ENCODE measurements at places on chromosomes 12 and 14.

- no peak for DNase-seq
Observed at GRCh38 chr12:131355361-131356245, 355.3 kb upstream of the SFSWAP start.

DNA sequence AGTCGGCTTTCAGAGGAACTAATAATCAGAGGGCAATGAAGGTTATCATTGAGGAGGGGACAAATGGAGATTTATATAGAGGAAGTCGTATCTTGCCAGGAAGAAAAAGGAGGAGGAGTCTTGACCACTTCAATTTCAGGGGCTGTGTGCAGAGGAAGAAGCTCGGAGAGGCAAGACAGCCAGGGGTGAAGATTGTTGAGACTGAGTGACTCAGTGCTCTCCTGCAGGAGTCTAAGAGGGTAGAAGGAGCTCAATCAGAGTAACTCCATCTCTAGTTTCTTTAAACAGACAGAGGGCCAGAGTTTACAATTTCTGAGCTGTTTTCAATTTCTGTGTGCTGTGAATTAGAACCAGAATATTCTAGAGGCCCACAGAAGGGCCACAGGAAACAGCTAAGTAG, 439.3 kb upstream of the PRICKLE1 start:
- no peak for DNase-seq

DNA sequence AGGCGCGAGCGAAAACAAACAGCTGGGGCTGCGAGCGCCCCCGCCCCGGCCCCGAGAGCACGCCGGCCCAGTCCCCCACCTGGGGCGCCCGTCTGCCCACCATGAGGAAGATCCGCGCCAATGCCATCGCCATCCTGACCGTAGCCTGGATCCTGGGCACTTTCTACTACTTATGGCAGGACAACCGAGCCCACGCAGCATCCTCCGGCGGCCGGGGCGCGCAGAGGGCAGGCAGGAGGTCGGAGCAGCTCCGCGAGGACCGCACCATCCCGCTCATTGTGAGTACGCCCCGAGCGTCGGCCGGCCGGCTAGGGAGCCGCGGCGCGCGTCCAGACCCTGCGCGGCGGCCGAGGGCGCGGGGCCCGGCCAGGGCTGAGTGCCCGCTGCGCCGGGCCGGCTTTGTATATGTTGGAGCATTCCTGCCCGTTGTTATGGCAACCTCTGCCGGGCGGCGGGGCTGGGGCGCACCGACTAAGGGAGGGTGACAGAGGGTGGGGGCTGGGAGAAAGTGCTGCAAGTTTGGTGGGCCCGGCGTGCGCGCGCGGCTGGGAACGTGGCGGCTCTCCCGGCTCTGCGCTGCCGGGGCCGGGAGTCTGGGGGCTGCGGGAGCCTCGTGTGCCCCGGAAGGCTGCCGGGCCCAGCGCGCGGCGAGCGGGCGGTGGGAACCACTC, 367 bp downstream of the GALNT16 start:
- DNase-seq = no peak

DNA sequence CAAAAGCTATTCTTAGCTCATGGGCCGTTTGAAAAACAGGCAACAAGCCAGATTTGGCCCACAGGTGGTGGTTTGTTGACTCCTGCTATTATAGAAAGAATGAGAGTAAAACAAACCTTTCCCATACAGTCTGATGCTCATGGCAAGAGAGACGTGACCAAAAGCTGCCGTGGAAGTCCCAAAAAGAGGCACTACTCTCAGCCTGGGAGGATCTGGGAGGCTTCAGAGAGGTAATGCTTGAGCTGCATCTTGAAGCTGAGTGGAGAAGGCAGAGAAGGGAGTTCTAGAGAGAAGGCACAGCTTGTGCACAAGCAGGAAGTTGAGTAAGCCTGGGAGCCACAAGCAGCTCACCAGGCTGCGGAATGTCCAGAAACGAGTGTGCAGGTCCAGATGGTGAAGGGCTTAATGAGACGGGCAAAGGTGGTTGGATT, 9.6 kb downstream of the PLXNC1 start:
- DNase-seq = no peak

DNA sequence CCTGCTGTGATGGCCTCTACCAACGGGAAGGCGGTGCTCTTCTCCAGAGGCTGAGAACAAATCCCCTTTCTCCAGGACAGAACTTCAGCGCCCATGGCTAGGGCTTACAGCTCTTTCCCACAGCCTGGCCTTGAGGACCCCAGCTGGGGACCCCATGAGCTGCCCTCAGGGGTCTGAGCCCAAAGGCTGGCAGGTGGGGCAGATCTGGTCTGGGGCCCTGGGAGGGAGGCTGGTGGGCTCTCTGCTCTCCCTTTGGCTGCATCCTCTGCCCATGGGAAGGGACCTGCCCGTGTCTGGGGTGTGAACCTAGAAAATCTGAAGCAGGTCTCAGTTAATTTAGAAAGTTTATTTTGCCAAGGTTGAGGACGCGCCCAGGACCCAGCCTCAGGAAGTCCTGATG, 322.1 kb downstream of the ADGRD1 start:
- no peak for DNase-seq

- peak; percentile 28 for DNase-seq
Observed at GRCh38 chr12:60535363-60535762, 939.5 kb downstream of the SLC16A7 start.

DNA sequence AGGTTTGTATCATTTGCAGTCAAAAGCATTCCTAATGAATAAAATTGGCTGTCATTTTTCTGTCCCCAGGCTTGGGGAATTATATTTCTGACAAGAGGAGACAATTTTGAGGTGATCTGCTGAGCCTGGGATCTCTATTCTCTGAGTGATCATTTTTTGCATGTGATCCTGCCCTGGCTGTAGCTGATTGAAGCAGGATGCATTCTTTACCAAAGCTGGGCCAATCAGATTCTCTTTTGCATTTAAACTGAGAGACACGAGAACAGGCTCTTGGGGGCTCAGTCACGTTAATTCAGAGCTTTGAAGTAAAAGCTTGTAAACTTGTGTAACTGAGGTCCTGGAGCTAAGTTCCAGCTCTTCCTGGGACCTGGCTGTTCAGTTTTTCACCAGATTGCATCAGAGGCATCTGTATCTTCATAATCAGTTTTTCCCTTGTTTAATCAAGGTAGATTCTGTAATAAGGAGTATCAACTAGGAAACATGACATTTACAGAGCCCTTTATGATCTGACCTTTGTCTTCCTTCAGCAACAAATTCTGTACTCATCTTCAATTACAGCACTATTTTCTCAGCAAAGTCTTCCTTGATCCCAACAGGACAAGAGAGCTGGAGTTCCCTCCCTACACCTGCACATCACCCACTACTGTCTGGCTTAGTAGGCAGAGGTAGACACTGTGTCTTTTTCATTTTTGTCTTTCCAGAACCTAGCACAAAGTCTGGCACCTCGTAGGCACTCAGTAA, 35.0 kb upstream of the MANSC4 start:
- no peak for DNase-seq

- DNase-seq = no peak
Observed at GRCh38 chr12:121860257-121860656, 1.6 kb upstream of the HPD start.

DNA sequence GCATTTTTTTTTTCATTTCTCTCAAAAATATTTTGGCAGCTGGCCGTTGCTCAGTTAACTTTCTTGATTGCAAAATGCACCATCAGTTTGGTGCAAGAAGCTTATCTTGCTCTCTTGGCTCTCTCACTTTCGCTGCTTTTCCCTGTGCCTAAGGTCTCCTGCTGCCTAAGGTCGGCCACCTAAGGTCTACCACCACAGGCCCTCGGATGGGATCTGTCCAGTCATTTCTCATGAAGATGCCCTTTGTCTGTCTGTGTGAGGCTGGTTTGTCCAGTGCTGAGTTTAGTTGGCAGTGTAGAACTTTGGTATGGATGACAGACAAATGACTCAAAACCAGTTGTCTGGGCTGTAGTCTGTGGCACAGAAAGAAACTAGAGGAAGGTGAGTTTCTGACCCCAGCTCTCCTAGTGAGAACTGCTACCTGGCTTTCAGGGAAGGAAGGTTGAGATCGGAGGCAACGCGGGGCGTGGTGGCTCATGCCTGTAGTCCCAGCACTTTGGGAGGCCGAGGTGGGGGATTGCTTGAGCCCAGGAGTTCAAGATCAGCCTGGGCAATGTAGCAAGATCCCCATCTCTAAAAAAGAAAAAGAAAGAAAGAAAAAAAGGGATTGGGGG, 2.6 kb downstream of the MLXIP start:
- no peak for DNase-seq

- peak; percentile 56 for DNase-seq
Observed at GRCh38 chr12:61384511-61384910, 875.7 kb upstream of the USP15 start.

- no peak for DNase-seq
Observed at GRCh38 chr12:99232324-99232723, 415.2 kb upstream of the GARIN6 start.

GRCh38 chr12:5318874-5319273, 113.0 kb upstream of the NTF3 start:
- DNase-seq = peak; percentile 38

DNA sequence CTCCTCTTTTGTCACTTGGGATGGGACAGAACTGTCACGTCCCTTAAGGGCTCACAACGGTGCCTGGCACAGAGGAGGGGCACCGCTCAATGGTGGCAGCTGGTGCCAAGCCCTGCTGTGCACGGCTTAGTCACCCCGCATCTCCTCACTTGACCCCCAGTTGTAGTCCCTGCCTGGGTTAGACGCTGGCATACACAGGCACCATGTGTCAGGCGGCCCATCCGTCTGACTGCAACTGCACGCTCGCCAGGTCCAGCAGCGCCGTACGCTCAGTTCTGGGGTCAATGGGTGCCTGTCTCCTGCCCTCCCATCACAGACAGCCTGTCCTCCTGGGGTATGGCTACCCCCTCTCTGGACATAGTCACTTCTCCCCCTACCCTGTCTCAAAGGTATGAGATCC, 1.6 kb upstream of the PACS2 start:
- no peak for DNase-seq

- DNase-seq = no peak
Observed at GRCh38 chr14:90280096-90280495, 23.7 kb downstream of the PSMC1 start.

GRCh38 chr12:102708108-102708507, 208.9 kb downstream of the PAH start:
- no peak for DNase-seq

DNA sequence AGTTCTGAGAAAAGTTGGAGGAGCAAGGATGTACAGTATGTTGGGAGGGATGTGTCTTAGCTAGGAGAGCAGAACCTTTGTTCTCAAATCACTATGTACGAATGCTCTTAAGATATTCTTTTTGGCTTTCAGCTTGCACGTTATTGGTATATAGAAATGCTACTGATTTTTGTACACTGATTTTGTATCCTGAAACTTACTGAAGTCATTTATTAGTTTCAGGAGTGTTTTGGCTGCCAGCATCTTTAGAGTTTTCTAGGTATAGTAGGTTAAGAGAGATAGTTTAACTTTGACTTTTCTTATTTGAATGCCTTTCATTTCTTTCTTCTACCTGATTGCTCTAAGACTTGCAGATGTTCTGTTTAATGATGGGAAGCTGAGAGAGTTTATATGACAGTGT, 442.8 kb upstream of the FBXO33 start:
- DNase-seq = no peak

GRCh38 chr14:60125918-60126317, 34.2 kb downstream of the PCNX4 start:
- no peak for DNase-seq

DNA sequence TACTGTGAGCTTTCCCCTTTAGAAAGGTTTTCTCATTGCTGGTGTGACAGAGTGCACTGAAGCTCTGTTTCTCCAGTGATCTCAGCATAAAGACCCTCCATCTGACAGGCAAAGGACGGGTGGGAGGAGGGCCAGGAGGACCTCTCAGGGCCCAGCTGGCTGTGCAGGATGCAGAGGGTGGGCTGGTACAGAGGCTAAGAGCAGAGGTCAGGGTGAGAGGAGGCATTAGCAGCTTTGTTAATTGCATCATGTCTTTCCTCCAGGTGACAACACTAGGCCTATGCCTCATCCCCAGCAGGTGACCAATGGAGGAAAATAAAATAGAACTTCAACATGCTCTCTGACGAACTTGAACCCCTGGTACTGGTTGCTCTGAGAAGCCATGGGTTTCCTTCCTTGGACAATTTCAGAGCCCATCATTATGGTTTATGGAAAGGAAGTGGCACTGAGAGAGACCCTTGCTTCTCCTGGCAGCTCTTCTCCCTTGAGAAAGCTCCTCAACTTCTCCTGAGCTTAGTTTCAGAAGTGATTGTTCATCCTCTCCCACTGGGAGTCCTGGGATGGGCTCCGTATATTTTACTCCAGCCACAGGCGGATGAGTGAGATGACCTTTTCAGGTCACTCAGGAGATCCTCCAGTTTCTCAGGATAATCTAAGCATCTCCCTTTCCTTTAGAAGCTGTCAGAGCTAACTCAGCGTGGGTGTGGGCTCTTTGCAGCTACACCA, 45.8 kb upstream of the ATP23 start:
- DNase-seq = no peak

DNA sequence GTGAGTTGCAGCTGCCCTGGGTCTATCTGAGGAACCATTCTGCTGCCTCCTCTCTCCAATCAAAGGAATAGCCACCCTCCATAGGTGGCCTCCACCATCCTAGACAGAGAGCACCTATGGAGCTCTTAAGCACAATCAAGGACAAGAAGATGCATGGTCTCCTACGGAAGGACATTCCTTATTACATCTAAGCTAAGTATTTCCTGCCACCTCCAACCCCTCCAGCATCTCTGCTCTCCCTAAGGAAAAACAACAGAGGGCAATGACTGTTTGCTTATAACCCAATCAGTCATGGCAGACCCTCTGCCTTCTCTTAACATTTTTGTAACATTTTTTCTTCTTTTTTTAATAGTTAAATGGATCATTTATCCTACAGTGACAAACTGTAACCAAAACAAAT, 14.8 kb upstream of the OR6J1 start:
- DNase-seq = no peak

- peak; percentile 97 for DNase-seq
Observed at GRCh38 chr12:110109037-110109836, 14.9 kb upstream of the IFT81 start.

DNA sequence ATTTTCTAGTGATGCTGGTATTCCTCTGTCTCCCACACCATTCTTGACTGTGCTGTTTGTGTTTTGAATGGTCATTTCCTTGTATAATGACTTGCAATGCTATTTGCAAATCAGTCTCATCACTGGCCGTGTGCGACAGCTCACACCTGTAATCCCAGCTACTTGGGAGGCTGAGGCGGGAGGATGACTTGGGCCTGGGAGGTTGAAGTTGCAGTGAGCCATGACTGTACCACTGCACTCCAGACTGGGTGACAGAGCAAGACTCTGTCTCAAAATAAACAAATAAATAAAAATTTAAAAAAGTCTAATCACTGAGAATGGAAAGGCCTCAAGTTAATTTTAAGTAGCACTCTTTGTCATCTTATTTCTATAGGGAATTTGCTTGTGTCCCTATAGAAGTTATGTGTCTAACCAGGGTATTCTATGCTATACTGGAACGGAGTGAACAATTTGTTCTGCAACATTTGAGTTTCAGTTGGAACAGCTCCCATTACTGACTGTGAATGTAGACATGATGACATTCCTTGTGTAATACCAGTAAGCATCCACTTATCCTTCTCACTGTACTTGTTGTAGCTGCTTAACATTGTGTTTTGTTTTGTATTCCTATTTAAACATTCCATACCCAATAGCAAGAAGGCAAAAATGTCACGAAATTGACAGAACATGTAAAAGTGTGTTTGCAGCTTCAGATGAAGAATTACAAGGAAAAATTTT, 126.3 kb downstream of the MGST1 start:
- DNase-seq = no peak

GRCh38 chr12:93851257-93851671, 174.1 kb downstream of the CRADD start:
- no peak for DNase-seq

GRCh38 chr14:62445570-62445969, 599.7 kb downstream of the KCNH5 start:
- DNase-seq = no peak

Measured in fibroblast of skin of left biceps (primary cell).